NCI-H187 treated with DMSO at 0.1 percent for 48 hours (cell line): ENCODE measurements at places on chromosomes 1 and 21.
A peak's percentile ranks its signal among the peaks of the same experiment; 100 is the strongest.

- DNase-seq, result no peak
Observed at GRCh38 chr1:36411674-36412648, 14.3 kb upstream of the LSM10 start.

- no peak for DNase-seq
Observed at GRCh38 chr1:23643736-23644554, 47.7 kb upstream of the RPL11 start.

- DNase-seq, result no peak
Observed at GRCh38 chr21:27213303-27213702, 246.4 kb upstream of the ADAMTS5 start.

GRCh38 chr1:231986631-231987336 is 360.2 kb downstream of the DISC1 start:
- DNase-seq, result no peak

- DNase-seq, result no peak
Observed at GRCh38 chr1:108527837-108528236, 32.1 kb upstream of the EEIG2 start.

DNA sequence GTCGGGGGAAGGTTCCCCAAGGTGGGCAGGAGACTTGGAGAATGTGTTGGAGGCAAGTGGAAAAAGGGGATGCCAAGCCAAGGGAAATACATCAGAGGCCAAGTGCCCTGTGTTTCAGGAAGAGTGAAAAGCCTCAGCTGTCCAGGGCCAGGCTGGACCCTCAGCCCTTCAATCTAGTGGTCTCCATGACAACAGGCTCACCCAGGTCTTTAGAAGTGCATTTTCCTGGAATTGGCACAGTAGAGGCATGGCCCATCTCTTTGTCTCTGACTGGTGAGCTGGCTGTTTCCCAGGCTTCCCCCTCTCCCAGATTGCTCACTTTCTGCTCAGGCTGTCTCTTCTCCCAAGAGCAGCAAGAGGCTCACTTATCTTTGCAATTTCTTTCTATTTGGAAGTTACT is 10.4 kb upstream of the RHBG start:
- DNase-seq, result no peak

DNA sequence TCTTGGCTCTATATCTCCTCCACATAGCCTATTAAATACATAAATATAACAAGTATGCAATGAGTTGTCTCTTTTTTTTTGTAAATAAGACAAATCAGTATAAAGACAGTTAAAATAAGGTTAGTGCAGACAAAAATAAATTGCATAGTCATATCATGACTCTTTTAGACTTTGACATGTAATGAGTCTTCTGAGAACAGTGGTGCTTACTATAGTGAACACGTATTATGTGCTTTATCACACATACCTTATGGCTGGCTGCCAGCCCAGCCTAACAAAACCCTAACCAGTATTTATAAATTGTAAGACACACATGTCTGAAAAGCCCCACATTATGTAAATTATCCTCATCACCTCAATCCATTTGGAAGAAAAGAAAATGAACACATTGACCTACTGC is 29.1 kb upstream of the F13B start:
- DNase-seq, result no peak

GRCh38 chr1:11138952-11139351 is 39.3 kb upstream of the EXOSC10 start:
- no peak for DNase-seq

GRCh38 chr1:248625971-248626370 is 8.9 kb downstream of the OR2T11 start:
- no peak for DNase-seq

GRCh38 chr1:185973645-185974044 is 239.5 kb downstream of the HMCN1 start:
- no peak for DNase-seq

DNA sequence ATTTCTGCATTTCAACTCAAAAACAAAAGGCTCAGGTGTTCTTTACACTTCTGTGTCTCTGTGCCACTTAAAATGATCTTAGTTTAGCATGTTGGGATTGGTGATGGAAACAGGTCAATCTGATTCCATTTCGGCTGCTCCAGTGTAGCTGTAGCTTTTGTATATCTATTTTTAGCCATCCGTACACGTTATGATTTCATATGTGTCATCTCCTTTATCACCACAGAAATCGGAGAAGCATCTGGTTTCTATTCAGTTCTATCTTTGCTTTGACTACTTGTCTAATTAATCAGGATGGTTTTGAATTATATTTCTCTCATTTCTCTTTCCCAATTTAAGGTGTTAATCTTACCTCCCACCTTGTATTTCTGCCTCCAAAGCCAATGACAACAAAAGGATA is 41.1 kb downstream of the RGS21 start:
- no peak for DNase-seq

DNA sequence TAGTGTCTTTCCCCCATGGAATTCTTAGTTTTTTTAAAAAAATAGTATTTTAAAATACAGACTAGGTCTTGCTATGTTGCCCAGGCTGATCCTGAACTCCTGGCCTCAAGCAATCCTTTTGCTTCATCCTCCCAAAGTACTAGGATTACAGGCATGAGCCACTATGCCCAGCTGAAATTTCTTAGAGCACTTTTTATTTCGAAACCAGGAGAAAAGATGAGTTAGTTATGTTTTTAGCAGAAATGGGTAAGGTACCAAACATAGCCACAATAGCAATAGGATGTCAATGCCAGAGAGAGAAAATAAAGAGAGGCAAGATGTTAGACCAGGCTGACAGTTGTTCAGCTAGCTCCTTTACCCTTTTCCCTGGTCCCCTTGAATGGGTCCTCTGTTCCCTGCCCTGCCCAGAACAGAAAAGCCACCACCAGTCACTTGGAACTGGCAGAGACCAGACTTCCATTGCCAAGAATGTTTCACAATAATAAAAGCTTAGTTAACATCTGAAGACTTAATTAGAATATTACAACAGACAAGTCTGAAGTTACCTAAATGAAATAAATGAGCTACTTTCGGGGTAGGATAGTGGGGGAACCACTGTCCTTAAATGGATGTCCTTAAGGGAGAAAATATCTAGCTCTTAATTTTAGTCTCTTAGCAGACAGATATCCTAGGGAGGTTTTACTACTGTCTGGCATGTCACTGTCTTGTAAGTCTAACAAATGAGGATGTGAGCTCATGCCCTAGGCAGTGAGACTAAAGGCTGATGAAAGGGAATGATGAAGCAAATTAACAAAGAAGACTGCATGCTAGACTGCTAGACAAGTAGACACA is 54.3 kb downstream of the ABL2 start:
- no peak for DNase-seq

GRCh38 chr1:178223289-178223688 is 129.4 kb downstream of the RASAL2 start:
- DNase-seq, result no peak

DNA sequence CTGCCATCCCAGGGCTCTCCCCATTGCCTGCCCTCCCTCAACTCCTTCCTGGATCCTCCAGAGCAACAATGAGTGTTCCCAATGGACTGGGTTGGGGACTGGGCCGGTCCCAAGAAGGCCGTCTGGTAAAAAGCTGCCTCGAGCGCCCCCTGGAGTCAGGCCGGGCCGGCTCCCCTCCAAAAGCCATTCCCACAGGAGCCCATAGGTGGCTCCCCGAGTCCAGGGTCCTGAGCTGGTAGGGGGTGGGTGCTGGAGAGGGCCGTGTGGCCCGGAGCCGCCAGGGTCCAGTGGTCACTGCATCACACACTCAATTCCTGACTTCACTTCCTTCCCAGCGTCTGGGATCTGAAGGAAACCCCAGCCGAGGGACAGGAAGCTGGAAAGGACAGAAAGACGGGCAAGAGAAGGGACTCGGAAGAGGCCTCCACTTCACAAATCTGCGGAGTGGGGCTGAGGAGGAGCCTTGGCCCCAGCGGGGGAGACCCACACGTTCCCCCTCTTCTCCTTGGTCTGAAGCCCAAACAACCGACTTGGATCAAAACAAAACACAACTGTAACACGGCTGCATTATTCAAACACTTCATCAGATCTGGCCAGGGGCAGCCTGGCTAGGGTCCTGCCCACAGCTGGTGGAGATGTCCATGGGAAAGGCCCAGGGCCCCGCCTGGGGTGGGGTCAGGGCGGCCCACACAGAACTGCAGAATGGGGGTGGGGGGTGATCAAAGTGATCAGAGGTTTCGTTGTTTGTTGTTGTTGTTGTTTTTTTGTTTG is 10.9 kb upstream of the ALDH4A1 start:
- DNase-seq, result no peak

GRCh38 chr1:206513312-206514111 is 6.2 kb downstream of the RASSF5 start:
- no peak for DNase-seq

- DNase-seq, result no peak
Observed at GRCh38 chr1:68918563-68918962, 421.7 kb upstream of the DEPDC1 start.

DNA sequence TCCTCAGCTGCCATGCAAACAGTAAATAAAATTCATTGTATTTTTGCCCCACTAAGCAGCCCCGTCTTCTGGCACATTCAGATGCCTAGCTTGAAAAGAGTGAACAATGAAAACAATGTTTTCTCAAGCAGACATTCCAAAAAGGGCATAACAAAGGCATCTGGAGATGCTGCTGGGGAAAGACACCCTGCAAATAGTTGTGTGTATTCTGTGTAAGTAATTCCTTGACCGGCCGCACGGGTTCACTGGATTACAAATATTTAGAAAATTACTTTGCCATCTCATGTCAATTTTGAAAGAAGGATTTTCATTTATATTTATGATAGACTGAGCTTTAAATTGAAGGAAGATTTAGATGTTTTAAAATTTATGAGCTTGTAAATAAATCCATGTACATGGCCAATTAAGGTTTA is 142.2 kb downstream of the SLC45A1 start:
- DNase-seq, result no peak

DNA sequence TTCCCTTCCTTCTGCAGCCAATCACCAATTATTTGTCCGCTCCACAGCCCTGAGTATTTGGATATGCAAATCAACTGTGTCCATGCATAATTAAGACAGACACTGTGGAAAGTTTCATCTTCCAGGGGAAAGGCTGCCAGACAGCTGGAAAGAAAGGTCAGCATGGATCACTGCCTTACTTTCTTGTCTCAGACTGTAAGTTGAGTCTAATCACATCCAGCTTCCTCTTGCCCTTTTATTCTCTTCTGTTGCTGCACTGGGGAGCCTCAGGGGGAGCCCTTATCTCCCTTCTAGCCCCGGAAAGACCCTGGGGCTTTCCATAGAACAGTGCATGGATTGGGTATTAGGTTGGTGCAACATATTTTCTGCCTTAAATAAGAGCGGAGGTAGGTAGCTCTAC is 182.9 kb downstream of the OMA1 start:
- DNase-seq, result no peak

GRCh38 chr1:67833602-67833940 is 304 bp upstream of the GNG12 start:
- DNase-seq, result no peak

GRCh38 chr1:168656485-168656884 is 72.5 kb downstream of the DPT start:
- DNase-seq, result peak; percentile 85

GRCh38 chr1:158078569-158079080 is 85.2 kb downstream of the KIRREL1 start:
- DNase-seq, result no peak

DNA sequence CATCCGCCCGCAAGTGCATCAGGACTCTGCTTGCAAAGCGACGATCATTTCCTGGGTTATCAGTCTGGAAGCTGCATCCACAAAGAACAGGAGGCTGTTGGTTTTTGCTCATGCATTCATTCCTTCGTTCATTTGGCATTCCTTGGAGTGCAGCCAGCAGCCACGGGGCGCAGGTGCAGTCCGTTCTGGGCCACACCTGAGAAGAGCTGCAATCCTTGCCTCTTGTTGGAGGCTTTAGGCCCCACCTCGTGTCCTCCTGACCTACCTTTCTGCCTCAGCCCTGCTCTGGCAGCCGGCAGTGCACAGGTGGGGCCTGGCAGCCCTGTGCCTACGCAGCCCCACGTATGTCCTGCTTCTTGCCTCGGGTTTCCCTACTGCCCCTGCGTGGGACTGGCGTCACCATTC is 19.6 kb upstream of the C2CD2 start:
- DNase-seq, result no peak

- DNase-seq, result no peak
Observed at GRCh38 chr1:59156526-59157199, 140.2 kb upstream of the FGGY start.

DNA sequence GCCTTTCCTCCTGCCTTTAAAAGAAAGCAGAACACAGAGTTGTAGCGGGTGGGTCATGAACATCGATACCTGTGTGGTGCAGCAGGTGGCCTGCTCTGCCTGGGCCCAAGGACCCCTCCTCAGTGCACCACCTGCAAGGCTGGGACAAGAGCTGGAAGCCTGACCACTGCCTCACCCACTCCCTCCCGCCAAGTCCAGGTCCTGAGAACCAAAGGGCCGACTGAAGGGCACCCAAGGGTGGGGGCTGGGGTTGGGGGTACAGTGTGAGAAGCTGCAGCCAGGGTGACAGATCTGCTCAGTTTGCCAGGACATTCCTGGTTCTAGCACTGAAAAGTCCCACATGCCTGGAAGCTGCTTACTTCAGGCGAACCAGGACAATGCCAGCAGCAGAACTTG is 36.1 kb downstream of the NTPCR start:
- no peak for DNase-seq

GRCh38 chr1:4079815-4080214 is 179.7 kb upstream of the C1orf174 start:
- no peak for DNase-seq

DNA sequence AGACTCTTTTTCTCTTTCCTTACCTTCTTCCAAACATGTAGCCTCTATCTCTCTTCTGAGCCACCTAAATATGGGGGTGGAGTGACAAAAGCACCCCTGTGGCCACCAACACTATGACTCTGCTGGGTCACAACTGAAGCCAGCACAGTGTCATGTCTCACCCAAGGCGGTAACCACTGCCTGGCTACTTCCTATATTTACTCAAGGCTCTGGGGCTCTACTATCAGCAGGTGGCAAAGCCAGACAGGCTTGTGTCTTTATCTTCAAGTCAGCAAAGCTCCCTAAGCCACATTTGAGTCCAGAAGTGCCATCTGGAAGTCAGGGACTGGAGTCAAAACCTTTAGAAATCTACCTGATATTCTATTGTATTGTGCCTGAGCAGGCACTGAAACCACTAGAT is 1515.2 kb downstream of the PLA2G4A start:
- DNase-seq, result no peak

- no peak for DNase-seq
Observed at GRCh38 chr21:25420831-25421230, 186.4 kb downstream of the MRPL39 start.

DNA sequence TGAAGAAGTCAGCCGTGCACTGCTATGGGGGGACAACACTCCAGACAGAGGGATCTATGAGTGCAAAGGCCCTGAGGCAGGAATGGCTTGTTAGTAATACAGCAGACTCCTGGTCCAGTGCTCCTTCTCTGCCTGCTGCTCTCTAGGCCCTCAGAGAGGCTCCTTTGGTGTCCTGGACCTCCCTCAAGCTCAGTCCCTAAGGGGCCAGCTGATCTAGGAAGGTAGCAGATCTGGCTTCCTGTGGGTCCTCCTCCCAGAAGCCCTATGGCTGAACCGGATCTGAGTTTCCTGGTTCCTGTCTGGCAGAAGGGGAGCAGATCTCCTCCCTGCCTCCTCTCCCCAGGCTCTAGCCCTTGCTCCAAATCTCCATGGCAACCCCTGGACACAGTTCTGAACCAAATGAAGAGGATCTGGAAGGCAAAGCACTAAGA is at the start of gene LDLRAD2:
Gene LDLRAD2 (plus strand): TSS at position 391 of the 431 bp plus-strand sequence. CDS start 187 bp downstream, outside the sequence.
- no peak for DNase-seq

GRCh38 chr21:35360870-35361570 is 311.9 kb upstream of the RUNX1 start:
- DNase-seq, result no peak
